NCI-H1105 (cell line): ENCODE measurements at places on chromosomes 12 and 14.

DNA sequence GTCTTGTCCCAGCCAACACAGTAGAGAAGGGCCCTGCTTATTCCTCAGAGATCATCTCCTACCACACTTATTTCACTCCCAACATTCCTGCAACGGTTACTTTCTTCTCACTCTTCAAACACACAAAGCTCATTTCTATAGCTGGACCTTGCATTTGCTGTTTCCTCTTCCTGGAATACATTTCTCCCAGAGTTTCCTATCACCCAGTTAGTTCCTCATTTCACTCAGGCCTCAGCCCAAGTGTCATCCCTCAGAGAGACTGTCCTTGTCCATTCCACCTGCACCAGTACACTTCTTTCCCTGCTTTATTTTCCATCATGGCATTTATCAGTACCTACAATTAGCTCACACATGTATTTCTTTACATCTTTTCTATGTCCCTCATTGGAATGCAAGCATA, 14.7 kb upstream of the STK38L start:
- DNase-seq = no peak

- no peak for DNase-seq
Measured at GRCh38 chr12:53222806-53223261, 9.2 kb downstream of the RARG start.

GRCh38 chr12:95970905-95971304, 25.2 kb downstream of the HAL start:
- no peak for DNase-seq

DNA sequence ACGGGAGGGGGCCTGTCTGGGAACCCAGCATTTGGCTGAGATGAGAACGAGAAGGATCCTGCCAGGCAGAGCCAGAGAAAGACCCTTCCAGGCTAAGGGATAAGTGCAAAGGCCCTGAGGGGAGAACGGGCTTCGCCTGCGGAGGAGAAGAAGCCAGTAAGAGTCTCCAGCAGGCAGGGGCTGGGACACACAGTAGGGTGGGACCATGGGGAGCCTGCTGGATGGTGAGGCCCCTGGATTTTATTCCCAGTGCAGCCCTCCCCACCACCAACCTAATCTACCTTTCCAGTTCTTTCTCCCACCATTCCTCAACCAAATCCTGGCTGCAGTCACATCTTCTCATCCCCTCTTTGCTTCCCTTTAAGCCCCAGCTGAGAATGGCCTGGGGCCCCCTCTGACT, 12.6 kb downstream of the RAPGEF3 start:
- no peak for DNase-seq

- DNase-seq = no peak
Measured at GRCh38 chr12:52056801-52057637, 5.8 kb downstream of the NR4A1 start.

DNA sequence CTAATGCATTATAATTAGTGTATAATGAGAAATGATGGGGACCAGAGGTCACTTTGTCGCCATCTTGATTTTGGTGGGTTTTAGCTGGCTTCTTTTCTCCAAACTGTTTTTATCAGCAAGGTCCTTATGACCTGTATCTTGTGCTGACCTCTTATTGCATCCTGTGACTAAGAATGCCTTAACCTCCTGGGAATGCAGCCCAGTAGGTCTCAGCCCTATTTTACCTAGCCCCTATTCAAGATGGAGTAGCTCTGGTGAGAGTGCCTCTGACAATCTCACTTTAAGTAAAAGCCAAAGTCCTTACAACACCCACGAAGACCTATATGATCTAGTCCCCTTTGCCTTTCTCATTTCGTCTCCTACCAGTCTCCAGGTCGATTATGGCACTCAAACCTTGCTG, 28.3 kb upstream of the STRAP start:
- DNase-seq = no peak

DNA sequence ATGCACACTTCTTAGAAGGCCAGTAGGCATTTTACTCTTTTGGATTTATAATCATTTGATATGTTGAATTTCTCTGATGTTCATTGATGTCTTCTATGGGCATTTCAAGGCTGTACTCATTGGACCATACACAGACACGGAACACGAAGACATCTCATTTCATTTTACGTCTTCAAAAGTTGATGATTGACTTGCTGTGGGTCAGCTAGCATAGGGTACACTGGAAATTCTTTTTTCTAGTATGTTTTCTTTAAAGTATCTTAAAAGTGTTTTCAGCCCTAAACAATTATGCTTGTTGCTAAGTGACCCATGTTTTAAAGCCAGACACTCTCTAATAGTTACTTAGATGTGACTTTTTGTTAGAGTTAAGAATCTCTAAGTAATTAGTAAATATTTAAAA, 16.3 kb downstream of the TRHDE start:
- DNase-seq = no peak

DNA sequence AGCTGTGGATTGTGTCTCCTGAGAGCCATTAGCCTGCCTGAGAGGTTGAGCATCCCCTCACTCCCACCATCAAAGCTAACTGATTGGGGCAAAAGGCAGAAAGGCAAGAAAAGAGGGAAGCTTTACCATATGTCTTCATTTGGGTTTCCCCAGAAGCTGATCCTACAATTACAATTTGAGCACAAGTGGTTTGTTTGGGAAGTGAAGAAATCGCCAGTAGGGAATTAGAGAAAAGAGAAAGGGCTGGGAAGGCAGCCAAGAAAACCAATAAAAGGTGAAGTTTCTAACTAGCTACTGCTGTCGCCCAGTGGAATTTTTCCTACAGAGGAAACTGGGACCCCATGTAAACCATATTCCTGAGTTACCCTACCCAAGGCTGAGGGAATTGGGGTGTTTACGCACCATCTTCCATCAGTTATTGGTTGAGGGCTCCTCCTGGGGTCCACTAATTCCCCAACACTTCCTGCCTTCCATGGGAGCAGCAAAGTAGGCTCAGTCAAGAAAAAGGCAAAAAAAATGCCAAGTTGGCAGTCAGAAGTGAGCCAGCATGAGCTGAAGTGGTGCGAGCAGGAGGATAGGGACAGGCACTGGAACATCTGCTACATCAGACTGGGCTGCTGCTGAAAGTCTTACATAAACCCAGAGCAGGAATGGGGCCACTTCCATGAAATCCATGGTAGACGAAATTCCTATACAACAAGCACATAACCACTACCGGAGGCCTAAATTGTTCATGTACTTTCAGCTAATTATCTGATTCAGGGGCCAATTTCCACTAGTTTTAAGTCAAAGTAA, 17.3 kb downstream of the KCNK10 start:
- DNase-seq = peak; percentile 22
